Activated CD4-positive, alpha-beta memory T cell treated with anti-CD3 and anti-CD28 coated beads, Interleukin-2, amount 10 ng/mL, durations not matched to agents 7 days and 5 days (primary cell): ENCODE measurements at places on chromosomes 4 and X.

DNA sequence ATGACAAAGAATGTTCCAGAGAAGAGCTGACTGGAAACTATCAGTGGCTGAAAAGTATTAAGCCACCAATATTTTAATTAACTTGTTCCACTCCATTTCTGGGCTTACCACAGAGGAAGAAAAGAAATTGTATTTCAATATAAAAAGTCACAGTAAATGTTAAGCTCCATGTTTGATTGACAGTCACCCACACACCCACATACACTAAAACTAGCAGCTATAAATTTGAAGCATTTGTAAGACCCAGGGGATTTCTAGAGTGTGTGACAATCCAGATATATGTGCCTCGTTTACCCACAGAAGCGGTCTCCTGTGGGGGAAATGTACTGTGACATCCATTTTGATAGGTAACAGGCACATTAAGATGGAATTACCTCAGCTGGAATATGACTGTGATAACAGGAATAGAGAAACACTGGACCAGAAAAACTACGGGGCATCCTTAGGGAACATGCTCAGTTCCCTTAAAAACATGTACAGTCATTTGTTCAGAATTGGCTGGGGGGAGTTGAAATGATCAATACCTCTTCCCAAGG is 39.0 kb upstream of the RASGEF1B start:
- no peak overlapping the region for H3K27ac ChIP-seq
- no peaks in the 10 kb centered on the region for H3K27me3 ChIP-seq
- H3K4me1 ChIP-seq, result peaks cover 12% of the 10 kb centered on the region
- DNase-seq, result no peak
- H3K4me3 ChIP-seq, result no peak overlapping the region

DNA sequence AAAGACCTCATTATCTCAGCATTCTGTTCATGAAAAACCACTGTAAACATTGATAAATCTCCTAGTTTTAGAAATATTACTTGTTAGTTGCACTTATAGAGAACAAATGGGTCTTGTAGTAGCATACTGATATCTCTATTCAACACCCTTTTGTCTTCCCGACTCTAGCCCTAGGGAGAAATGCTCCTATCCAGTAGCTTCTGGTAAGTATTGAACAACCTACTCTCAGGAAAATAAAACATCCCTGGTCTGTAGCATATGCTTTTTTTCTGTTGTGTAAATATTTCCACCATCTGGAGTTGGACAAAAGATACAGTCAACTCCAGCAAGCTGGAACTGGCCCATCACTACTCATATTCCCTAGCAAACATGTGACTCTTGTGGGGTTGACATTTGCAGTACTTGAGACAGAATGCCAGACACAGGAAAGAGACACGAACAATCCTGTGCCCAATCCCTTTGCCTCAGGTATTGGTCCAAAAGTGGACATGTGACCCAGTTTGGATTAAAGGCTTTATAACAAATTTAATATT is 188.2 kb downstream of the GC start:
- H3K4me1 ChIP-seq, result no peaks in the 10 kb centered on the region
- peaks cover 4% of the 10 kb centered on the region for H3K27me3 ChIP-seq
- H3K27ac ChIP-seq, result no peak overlapping the region
- DNase-seq, result no peak
- H3K36me3 ChIP-seq, result no peaks in the 10 kb centered on the region

GRCh38 chr4:85391589-85392410 is 83.2 kb upstream of the ARHGAP24 start:
- H3K4me1 ChIP-seq, result no peaks in the 10 kb centered on the region
- no peak overlapping the region for H3K4me3 ChIP-seq
- no peaks in the 10 kb centered on the region for H3K27me3 ChIP-seq
- no peak overlapping the region for H3K27ac ChIP-seq
- DNase-seq, result no peak
- no peaks in the 10 kb centered on the region for H3K36me3 ChIP-seq

- H3K27ac ChIP-seq, result no peak within 1 kb of the TSS
- no peak for DNase-seq
- H3K4me3 ChIP-seq, result no peak within 1 kb of the TSS
These were observed at the start of gene NRK for GRCh38 chrX:105822138-105823091. Gene NRK (plus strand): TSS chrX:105822539. CDS start chrX:105822846, 307 bp downstream.

GRCh38 chr4:84932462-84932861 is 34.0 kb downstream of the WDFY3 start:
- no peaks in the 10 kb centered on the region for H3K36me3 ChIP-seq
- H3K27me3 ChIP-seq, result no peaks in the 10 kb centered on the region
- no peaks in the 10 kb centered on the region for H3K4me1 ChIP-seq

GRCh38 chrX:129323115-129323514 is 200.2 kb downstream of the SMARCA1 start:
- H3K36me3 ChIP-seq, result no peaks in the 10 kb centered on the region
- no peak overlapping the region for H3K4me3 ChIP-seq
- no peaks in the 10 kb centered on the region for H3K4me1 ChIP-seq
- no peaks in the 10 kb centered on the region for H3K27me3 ChIP-seq
- no peak for DNase-seq
- no peak overlapping the region for H3K27ac ChIP-seq

- no peaks in the 10 kb centered on the region for H3K36me3 ChIP-seq
- no peak overlapping the region for H3K4me3 ChIP-seq
- H3K27me3 ChIP-seq, result no peaks in the 10 kb centered on the region
- no peak for DNase-seq
- H3K27ac ChIP-seq, result no peak overlapping the region
These were observed 495.6 kb downstream of the KCNIP4 start for GRCh38 chr4:21452931-21453330.

GRCh38 chrX:149837167-149837566 is 43.8 kb upstream of the MAGEA8 start:
- H3K27ac ChIP-seq, result no peak overlapping the region
- no peak overlapping the region for H3K4me3 ChIP-seq
- H3K27me3 ChIP-seq, result peaks cover 4% of the 10 kb centered on the region
- H3K4me1 ChIP-seq, result peaks cover 3% of the 10 kb centered on the region
- no peak for DNase-seq

GRCh38 chrX:101416691-101417090 is 8.7 kb downstream of the HNRNPH2 start:
- H3K4me3 ChIP-seq, result peak overlapping the region; percentile 30
- peaks cover 51% of the 10 kb centered on the region for H3K4me1 ChIP-seq
- no peaks in the 10 kb centered on the region for H3K27me3 ChIP-seq
- no peak for DNase-seq
- peaks cover 18% of the 10 kb centered on the region for H3K36me3 ChIP-seq

DNA sequence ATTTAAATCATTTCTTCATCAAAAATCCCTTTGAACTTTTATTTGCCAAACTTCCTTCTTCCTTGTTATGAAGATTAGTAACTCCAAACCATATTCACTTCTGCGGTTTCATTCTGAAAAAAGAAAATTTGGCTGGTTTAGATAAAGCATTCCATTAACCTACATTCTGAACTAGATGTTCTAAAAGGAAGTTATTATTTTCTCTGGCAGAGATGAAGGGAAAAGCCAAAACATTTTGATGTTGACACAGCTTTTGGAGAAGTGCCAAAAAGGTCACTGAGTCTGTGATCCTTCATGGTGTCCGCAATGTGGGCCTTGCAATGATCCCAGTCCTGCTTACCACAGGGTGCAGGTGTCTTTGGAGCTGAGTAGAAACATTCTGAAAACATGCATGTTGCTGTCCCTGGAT is 36.0 kb downstream of the CXCL8 start:
- H3K27me3 ChIP-seq, result no peaks in the 10 kb centered on the region
- no peak for DNase-seq
- no peaks in the 10 kb centered on the region for H3K4me1 ChIP-seq

- DNase-seq, result no peak
- no peaks in the 10 kb centered on the region for H3K27me3 ChIP-seq
- peaks cover 45% of the 10 kb centered on the region for H3K36me3 ChIP-seq
- no peaks in the 10 kb centered on the region for H3K4me1 ChIP-seq
- H3K4me3 ChIP-seq, result no peak overlapping the region
- H3K27ac ChIP-seq, result no peak overlapping the region
These were observed 519.0 kb downstream of the IL15 start for GRCh38 chr4:142155347-142155746.

- H3K36me3 ChIP-seq, result no peaks in the 10 kb centered on the region
- no peak for DNase-seq
- no peak overlapping the region for H3K4me3 ChIP-seq
- H3K27me3 ChIP-seq, result no peaks in the 10 kb centered on the region
- no peaks in the 10 kb centered on the region for H3K4me1 ChIP-seq
These were observed 1231.3 kb upstream of the PRKX start for GRCh38 chrX:4944767-4945166.

- no peaks in the 10 kb centered on the region for H3K36me3 ChIP-seq
- no peak overlapping the region for H3K27ac ChIP-seq
- H3K4me1 ChIP-seq, result no peaks in the 10 kb centered on the region
- no peak for DNase-seq
- no peaks in the 10 kb centered on the region for H3K27me3 ChIP-seq
- H3K4me3 ChIP-seq, result no peak overlapping the region
These were observed 40.1 kb downstream of the RTL3 start for GRCh38 chrX:78618987-78619386.

DNA sequence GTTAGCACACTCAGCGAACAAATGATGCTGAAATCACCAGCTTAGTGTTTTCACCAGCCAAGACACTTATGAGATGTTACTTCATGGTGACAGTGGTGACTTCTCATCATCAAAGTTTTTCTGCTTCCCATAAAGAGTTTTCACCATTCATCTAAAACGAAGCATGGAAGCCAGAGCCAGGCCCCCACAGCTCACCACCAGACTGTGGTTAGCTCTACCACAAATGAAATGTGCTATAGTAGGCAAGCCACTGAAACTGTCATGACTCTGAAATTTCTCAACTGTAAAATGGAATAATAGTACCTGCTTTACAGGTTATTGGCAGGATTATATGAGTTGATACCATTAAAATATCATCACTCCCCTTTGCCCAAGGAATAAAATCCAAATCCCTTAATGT is 56.4 kb upstream of the HHIP start:
- DNase-seq, result no peak
- H3K27ac ChIP-seq, result no peak overlapping the region
- H3K4me3 ChIP-seq, result no peak overlapping the region

GRCh38 chr4:163200727-163201349 is 34.1 kb upstream of the NAF1 start:
- no peaks in the 10 kb centered on the region for H3K4me1 ChIP-seq
- no peak overlapping the region for H3K27ac ChIP-seq
- DNase-seq, result no peak
- H3K36me3 ChIP-seq, result no peaks in the 10 kb centered on the region

DNA sequence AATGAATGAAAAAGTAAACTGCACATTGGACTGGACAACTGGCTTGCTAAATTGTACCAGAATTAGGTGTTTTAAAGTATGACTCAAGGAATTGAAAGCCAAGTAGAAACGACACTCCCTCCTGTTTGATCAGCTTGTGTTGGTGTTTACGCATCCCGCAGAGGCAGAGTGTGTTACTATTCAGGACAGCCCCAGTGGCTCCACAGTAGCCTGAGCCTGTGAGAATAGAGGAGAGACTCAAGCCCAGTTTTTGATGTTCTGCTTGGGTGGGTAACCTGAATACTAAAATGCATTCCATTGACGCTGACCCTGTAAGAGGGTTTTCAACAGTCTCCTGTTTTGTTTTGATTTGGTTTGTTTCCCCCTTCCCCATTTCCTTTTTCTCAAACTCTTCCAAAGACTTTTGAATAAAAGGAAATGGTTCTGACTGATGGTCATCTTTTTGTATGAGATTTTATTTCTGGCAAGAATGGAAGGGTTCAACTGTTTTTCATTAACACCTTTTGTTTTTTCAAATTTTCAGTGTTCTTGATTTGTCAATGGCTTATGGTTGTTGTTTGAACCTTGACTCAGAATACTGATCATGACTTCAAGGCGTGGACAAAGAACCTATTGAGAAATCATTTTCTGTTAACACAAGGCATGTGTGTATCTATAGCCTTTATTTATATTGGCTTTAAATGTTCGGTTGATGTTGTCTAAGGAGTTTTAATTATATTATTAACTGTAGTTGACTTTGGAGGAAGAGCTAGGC is 10.2 kb downstream of the ADGRL3 start:
- DNase-seq, result no peak
- H3K36me3 ChIP-seq, result no peaks in the 10 kb centered on the region
- H3K4me3 ChIP-seq, result no peak overlapping the region
- no peaks in the 10 kb centered on the region for H3K4me1 ChIP-seq
